ENCODE measurements at places on chromosomes 1 and 21.

DNA sequence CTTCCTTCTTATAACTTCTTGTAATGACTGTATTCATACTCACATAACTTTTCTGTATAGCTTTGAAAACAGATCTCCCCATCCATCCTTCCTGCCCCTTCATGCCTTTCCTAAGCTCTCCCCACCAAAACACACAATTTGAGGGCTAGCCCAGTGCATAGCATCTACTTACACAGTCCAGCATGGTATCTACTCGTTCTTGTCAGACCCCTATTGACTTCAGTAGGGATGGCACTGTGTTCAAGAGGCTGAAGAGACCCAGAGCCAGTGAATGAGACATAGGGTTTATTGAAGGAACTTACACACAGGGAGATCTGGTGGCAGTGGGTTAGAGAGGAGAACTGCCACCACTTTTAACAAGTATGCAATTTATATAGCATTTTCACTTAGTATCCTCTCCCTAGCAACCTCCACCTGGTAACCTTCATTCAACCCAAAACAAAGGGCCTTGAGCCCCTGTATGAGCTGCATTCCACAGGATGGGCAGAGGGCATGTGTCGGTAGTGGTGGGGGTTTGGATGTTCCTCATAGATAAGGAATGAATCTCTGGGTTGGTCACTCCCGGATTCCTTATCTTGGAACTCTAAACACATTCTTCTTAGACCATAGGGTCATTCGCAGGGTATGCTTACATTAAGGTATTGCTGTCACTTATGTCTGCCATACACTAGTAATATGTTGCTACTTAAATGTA lies 64.9 kb upstream of the GNG12 start:
- no peak for DNase-seq

DNA sequence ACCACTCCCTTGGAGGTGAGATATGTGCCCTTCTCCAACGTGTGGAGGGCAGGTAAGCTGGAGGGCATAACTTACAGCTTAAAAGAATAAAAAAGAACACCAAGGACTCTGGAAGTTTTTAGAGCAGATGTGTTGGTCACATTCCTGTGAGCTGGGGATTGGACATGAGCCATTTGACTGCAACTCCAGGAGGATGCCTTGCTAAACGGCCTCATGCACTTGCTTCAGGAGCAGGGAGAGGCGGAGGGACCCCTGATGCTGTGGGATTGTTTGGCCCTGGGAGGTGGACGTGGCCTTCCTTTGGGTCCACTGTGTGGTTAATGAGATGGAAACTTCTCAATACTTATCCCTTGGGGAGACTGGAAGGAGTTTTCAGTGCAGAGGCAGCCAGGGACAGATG lies 185.6 kb downstream of the RHOU start:
- DNase-seq, result no peak

- no peak for DNase-seq
These were observed 65.6 kb downstream of the OPTC start for GRCh38 chr1:203559523-203559922.

- DNase-seq, result no peak
These were observed 124.7 kb upstream of the ARHGEF16 start for GRCh38 chr1:3329640-3330281.

DNA sequence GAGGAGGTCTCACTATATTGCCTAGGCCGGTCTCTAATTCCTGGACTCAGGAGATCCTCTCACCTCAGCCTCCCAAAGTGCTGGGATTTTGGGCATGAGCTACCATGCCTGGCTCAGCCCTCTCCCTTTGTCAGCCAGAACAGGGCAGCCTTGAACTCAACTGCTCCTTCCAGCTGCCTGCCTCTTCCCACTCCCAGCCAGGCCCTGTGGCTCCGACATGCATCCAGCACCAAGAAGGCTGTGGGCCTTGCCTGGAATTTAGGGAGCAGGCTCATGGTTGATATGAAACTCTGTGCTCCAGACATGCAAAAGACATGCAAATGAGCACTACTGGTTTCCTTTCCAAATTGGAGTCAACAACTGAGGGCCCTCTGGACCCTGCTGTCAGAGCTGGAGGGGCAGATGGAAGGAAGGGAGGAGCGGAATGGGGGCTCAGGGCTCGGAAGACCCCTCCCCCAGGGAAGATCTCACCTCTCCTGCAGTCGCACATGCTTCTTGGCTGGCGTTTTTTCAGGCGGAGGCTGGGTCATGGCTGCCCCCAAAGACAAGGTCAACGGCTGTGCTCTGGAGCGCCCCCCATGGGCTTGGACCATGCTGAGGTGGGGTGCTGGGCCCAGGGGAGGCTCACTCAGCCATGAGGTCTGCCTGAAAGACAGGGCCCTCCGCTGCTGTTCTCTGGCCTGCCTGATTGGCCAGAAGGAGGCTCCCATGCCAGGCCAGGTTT lies 1.4 kb downstream of the PTPN7 start:
- no peak for DNase-seq

- DNase-seq, result no peak
These were observed 46.1 kb downstream of the APP start for GRCh38 chr21:26124421-26124833.

- no peak for DNase-seq
These were observed 19.7 kb downstream of the GPSM2 start for GRCh38 chr1:108896146-108897145.

DNA sequence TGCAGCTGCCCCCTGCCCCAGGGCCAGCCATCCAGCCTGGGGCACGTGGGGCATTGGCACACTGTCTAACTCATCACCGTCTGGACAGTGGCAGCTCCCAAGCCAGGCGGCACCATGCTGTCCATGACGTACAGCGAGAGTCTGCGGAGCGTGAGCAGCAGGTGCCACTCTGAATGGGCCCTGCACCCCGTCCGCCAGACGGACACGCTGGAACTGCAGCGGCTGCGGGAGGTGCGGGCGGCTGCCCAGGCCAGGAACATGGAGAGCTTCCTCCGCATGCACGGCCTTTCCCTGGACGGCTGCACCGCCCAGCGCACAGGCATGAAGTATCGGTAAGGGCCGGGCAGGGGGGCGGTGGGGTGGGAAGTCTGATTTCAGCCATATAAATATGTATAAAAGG lies 5.7 kb downstream of the KCNAB2 start:
- DNase-seq, result no peak

DNA sequence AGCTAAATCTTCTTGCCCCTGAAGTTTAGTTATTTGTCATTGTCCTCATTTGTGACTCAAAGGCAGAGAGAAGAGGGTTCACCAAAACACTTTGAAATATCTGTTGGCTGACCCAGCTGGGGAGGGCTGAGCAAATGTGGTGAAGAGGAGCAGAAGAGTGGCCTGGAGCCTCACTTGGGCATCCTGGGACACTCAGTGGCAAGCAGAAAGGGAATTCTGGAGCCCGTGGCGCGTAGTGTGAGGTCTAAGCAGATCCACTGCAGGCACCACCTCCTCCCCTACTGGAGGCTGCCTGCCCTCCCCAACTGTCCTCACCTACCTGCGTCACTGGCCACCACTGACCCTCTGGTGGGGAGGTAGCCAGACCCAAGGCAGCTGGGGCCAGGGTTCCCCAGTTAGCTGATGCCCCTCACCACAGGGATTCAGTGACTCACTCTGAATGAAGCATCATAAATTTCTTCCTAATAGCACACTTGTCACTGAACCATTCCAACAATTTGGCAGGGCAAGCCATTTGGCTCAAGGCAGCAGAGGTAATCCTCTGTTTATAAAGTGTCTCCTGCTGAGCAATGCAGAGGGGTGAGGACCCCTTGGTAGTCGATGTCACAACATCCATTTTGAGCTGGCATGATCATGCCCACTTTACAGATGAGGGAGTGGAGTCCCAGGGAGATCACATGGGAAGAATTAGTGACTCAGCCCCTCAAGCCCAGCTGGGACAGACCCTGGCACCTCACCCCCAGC lies 80.3 kb downstream of the NENF start:
- no peak for DNase-seq

- no peak for DNase-seq
These were observed 74.1 kb downstream of the VCAM1 start for GRCh38 chr1:100793659-100794058.

- DNase-seq, result no peak
These were observed 4.3 kb upstream of the FCRL3 start for GRCh38 chr1:157704878-157705277.

DNA sequence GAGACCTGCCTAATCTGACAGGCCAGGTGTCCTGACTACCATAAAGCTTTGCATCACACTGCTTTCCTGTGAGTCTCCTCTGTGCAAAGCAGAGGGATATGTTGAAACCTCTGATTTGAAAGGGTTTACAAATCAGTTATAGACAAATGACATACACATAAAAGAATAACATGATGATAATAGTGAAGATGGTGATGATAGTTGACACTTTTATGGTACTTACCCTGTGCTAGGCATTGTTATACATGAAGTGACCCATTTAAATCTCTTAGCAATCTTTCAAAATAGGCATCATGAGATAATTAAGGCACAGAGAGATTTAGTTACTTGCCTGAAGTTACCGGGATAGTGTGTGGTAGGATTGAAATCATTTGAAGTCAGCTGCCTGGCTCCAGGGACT lies 34.1 kb upstream of the PKN2 start:
- no peak for DNase-seq

DNA sequence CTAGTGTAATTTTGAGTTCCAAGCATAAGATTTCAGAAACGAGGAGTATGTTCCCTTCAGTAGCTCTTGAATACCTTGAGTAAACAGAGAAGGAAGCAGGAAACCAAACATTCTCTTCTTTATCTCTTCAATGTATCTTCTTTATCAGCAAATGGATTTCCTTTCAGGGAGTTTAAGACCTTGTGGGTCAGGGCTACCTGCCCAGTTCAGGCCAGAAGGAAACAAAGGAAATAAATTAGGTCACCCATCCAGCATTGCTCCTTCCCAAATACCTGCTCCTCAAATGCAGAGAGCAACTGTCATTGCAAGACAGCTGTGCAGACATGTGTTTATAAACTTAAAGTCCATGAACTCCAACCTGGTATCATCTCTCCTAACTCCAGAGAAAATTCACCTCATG lies 130.1 kb upstream of the SOD1 start:
- no peak for DNase-seq

DNA sequence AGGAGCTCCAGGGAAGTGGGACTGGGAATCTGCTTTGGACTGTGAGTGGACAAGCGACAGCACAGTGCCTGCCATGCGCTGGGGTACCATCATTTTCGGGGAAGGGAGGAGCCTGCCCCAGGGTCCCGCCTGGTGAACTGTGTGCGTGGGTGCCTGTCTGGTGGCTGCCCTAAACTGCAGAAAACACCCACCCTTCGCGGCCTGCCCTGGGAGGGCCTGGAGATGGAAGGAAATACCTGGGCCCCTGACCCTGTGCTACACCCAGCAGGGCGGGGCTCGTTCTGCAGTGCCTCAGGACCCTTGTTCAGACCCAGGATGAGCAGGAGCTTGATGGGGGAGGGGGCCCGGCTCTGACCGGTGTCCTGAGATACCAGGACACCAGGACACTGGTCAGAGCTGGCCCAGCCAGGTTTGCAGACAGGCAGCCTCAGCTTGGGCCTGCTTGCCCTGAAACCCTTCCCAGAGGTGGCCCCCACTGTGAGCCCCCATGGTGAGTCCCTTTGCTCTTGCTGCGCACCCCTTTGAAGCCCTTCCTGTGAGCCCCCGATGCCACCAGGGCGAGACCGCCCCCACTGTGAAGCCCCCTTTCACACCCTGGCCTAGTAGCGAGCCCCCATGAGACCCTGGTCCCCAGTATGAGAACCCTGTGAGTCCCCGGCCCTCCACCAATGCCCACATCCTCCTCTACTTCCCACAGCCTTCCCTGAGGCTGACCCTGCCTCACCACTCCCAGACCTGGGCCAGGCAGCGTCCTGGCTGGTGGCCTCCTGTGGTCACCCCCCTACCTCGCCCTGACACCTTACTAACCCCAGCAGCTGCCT lies 2.6 kb downstream of the GJC2 start:
- DNase-seq, result no peak

DNA sequence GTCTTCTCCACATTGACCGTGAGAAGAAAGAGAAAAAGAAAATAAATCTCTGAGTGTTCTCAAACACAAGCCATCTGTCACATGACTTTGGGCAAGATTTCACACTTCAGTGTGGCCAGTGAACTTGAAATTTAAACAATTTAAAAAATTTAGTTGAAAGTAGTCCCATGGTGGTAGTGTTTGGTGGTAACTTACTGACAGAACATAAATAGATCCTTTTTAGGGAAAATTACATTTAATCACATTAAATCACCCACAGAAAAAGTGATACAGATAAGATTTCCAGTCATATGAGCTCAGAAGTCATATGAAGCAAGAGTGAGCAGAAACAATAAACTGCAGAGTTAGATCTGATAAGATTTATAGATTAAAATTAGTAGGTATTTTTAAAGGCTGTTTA lies 31.9 kb upstream of the SGIP1 start:
- DNase-seq, result no peak

DNA sequence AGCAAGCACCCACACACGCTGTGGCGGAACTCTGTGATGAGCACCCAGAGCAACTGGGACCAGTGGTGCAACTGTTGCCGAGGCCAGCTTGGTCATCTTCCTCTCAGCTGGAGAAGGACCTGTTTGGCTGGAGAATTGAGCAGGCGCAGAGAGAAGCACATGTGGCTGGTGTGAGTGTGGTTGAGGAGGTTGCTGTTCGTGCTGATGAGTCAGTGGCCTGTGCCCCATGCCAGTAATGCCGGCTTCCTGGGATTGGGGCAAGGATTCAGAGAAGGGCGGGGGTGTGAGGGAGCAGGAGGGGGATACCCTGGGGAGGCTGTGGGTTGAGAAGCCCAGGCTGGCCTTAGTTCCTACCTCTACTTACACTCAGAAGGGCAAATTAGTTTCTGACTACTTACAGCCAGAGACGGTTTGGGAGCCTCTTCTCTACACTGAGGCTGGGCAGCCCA lies 57.5 kb upstream of the EPS8L3 start:
- no peak for DNase-seq

DNA sequence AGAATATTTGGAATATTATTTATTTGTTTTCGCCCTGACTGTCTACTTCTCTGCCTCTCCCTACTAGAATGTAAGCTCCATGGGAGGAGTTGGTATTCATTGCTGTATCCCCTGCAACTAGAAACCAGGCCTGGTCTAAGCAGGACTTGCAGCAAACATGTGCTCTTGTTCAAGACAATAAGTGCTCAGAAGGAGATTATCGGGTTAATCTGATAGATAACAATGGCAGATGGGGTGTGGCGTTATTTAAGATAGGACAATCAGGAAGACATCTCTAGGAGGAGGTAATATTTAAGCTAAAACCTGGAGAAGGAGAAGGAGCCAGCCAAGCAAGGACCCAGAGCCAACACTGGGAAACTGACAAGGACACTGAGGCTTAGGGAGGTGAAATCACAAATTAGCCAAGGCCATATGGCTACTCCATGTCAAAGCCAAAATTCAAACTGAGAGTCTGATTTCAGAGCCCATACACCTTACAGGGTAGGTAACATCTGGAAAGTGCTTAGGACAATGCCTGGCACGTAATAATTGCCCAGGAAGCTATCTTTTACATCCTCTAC lies 41.5 kb downstream of the STYXL2 start:
- no peak for DNase-seq

Data from activated CD8-positive, alpha-beta memory T cell treated with anti-CD3 and anti-CD28 coated beads for 1 hour (primary cell).